ENCODE measurements at places on chromosomes 5 and 9.

DNA sequence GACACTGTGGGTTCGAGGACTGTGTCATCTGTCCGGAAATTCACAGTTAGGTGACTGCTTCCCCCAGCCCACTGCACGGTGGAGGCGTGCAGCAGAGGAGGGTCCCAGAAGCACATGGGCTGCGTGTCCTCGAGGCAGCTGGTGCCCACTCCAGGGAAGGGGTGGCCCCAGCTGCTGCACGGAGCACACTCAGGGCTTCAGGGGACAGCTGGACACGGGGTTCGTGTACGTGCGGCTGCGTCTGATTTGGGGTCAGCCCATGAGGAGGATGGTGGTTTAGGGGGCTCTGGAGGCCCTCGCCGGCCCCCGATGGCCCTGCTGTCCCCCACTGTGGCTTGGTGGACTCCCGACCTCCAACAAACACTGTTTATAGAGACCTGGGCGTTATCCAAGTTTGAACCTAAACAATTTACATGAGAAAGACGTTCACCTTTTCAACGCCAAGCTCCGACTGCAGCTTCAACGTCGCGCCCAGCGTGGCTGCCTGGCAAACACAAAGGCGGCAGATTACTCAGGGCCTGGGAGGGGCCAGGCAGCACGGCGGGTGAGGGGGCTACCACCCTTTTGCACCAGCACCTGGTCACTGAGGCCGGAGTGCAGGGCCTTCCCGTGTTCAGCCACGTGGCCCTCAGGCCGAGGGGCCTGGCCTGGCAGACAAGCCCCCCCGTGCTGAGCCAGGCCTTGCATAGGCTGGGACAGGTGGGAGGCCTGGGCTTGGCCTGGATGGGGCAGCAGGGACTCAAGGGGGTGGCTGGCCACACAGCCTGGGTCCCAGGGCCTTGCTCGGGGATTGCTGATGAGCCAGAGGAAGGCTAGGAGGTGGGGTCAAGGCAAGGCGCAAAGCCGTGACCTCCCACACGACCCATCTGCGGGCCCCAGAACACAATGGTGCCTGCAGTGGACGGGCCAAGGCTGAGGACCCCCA, 55.2 kb downstream of the EXD3 start:
- no peak for DNase-seq

DNA sequence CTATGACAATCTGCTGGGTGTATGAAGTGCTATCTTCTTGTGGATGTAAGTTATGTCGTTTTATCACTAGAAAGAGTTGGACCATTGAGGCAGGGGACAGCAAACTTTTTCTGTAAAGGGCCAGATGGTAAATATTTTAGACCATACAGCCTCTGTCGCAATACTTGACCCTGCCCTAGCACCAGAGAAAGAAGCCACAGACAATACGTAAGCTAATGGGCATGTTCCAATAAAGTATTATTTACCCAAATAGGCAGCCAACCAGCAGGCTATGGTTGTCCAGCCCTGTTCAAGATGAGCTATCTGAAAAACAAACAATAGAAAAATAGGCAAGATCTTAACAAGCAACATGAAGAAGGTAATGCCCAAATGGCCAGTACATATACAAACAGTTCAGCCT, 36.4 kb downstream of the MTX3 start:
- DNase-seq, result no peak

DNA sequence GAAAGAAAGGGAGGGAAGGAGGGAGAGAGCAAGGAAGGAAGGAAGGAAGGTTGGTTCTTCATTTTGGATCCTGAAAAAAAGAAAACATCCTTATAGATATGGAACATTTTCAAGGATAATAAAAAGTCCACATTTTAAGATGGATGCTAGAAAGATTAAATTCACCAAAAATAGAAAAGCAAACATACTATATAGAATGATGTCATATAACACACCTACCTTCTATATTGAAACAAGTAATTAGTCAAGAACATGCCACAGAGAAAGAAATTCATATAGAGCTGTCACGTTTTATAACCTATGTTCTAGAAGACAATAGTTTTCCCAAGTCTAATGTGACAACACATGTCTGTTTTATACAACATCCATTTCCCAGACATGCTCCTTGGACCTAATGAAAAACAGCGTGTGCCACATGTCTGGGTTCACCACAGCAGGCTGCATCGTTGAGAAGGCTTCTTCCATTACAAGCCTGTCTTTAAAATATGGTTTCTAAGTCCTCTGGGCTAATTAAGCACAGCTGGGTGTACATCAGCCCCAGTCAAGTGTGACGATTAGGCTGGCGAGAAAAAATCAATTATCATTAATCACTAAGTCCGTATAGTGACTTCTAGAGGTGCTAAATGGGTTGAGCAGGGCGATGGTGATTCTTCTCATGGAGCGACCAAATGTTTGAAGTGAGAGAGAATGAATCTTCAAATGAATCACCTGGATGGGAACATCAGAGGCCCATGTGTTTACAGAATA, 301.8 kb downstream of the TLE1 start:
- DNase-seq, result no peak

DNA sequence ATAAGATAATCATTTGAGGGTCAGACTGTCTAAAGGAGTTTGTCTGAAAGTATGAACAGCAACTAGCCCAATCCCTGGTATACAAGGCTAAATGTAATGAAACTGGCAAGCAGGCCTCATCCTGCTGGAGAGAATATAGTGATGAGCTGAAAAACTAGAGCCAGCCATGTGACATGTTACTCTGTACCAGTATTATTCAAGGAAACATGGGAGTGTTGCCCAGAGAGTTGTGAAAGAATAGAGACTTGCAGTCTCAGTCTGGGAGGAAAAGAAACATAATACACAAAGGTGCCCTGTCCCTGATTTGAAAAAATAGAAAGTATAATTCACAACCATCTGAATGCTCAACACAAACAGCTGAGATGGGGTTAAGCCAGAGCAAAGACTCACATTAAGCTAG, 37.9 kb upstream of the HTR1A start:
- DNase-seq, result no peak

- no peak for DNase-seq
Measured at GRCh38 chr9:89996116-89996515, 391.3 kb downstream of the GADD45G start.

GRCh38 chr5:6869677-6870076, 156.4 kb downstream of the TENT4A start:
- no peak for DNase-seq

- no peak for DNase-seq
Measured at GRCh38 chr5:9239071-9239470, 306.8 kb downstream of the SEMA5A start.

GRCh38 chr9:25472085-25472607, 206.1 kb downstream of the TUSC1 start:
- DNase-seq, result no peak

DNA sequence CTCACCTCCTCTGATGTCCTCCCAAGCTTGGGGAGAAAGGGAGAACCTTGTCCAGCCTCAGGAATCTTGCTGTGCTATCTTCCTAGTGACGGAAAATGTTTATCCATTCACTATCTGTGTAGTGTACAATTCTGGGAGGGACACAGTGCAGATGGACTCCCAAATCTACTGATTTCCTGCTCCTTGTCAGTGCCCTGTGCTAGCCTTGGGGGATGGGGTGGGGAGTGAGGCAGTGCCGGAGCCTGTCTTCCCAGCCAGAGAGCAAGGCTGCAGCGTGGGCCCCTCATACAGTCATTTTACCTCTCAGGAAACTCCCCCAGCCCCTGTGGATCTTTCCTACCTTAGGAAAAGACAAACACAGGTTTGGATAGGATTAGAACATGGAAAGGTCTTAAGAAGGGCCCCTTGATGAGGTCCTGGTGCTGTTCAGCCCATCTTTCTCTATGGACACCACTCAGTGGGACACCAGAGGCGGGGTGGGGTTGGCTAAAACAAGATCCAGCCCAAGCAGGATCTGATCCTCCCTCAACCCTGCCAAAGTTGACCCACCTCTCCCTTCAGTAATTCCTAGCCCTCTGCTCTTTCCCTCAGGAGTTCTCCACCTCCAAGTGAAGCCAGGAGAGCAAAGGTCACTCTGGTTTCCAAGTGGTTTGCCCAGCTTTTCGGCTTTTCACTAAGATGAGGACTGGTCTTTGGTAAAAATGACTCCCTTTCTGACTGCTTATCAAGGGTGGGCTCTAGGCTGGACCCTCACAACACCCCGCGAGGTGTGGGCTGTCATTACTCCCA, 3.4 kb downstream of the DOLK start:
- DNase-seq, result no peak
